ENCODE measurements at places on chromosomes 11 and 22.

- no peak overlapping the region for H3K4me3 ChIP-seq
- no peak overlapping the region for H3K27ac ChIP-seq
- DNase-seq, result no peak
- no peaks in the 10 kb centered on the region for H3K36me3 ChIP-seq
Measured at GRCh38 chr11:119427279-119427678, 4.3 kb upstream of the THY1 start.

GRCh38 chr22:35612903-35613302 lies 4.2 kb downstream of the MB start:
- H3K27ac ChIP-seq, result no peak overlapping the region
- no peaks in the 10 kb centered on the region for H3K27me3 ChIP-seq
- no peak overlapping the region for H3K4me3 ChIP-seq
- no peak for DNase-seq
- H3K4me1 ChIP-seq, result no peaks in the 10 kb centered on the region

GRCh38 chr11:12761029-12761428 lies 86.8 kb downstream of the TEAD1 start:
- no peak overlapping the region for H3K4me3 ChIP-seq
- H3K27me3 ChIP-seq, result no peaks in the 10 kb centered on the region
- peak overlapping the region; percentile 46 for H3K27ac ChIP-seq
- H3K36me3 ChIP-seq, result peaks cover 25% of the 10 kb centered on the region
- DNase-seq, result no peak

GRCh38 chr11:13358596-13359270 lies 81.1 kb downstream of the BMAL1 start:
- H3K4me1 ChIP-seq, result no peaks in the 10 kb centered on the region
- peaks cover 56% of the 10 kb centered on the region for H3K36me3 ChIP-seq
- no peak overlapping the region for H3K27ac ChIP-seq

GRCh38 chr22:36953239-36954080 lies 40.0 kb downstream of the CSF2RB start:
- no peaks in the 10 kb centered on the region for H3K27me3 ChIP-seq
- H3K36me3 ChIP-seq, result no peaks in the 10 kb centered on the region
- H3K4me1 ChIP-seq, result no peaks in the 10 kb centered on the region
- no peak overlapping the region for H3K4me3 ChIP-seq
- DNase-seq, result no peak

- H3K27me3 ChIP-seq, result no peaks in the 10 kb centered on the region
- peaks cover 19% of the 10 kb centered on the region for H3K36me3 ChIP-seq
- no peaks in the 10 kb centered on the region for H3K4me1 ChIP-seq
- no peak overlapping the region for H3K27ac ChIP-seq
- H3K4me3 ChIP-seq, result no peak overlapping the region
Measured at GRCh38 chr11:9808943-9809342, 145.1 kb downstream of the SWAP70 start.

DNA sequence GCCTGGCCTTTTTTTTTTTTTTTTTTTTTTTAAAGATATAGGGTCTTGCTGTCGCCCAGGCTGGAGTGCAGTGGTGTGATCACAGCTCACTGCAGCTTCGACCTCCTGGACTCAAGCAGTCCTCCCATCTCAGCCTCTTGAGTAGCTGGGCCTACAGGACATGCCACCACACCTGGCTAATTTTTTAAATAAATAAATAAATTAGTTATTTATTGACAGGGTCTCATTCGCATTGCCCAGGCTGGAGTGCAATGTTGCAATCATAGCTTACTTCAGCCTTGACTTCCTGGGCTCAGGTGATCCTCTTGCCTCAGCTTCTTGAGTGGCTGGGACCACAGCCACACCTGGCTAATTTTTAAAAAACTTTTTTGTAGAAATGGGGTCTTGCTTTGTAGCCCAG lies 10.5 kb downstream of the AP2A2 start:
- H3K27ac ChIP-seq, result no peak overlapping the region
- peaks cover 7% of the 10 kb centered on the region for H3K36me3 ChIP-seq
- no peaks in the 10 kb centered on the region for H3K27me3 ChIP-seq
- peaks cover 9% of the 10 kb centered on the region for H3K4me1 ChIP-seq

DNA sequence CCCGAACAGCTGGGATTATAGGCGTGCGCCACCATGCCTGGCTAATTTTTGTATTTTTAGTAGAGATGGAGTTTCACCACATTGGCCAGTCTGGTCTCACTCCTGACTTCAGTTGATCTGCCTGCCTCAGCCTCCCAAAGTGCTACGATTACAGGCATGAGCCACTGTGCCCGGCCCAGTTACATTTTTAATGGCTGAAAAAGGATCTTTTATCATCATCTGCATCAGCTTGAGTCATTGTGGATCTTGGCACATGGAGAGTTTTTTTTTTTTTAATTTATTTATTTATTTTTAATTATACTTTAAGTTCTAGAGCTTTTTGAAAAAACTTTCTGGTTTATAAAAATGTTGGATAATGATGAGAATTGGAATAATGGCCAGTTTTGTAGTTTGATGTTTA lies 8.6 kb downstream of the IGHMBP2 start:
- no peaks in the 10 kb centered on the region for H3K4me1 ChIP-seq
- DNase-seq, result no peak
- peaks cover 61% of the 10 kb centered on the region for H3K36me3 ChIP-seq
- H3K27ac ChIP-seq, result no peak overlapping the region
- no peak overlapping the region for H3K4me3 ChIP-seq

DNA sequence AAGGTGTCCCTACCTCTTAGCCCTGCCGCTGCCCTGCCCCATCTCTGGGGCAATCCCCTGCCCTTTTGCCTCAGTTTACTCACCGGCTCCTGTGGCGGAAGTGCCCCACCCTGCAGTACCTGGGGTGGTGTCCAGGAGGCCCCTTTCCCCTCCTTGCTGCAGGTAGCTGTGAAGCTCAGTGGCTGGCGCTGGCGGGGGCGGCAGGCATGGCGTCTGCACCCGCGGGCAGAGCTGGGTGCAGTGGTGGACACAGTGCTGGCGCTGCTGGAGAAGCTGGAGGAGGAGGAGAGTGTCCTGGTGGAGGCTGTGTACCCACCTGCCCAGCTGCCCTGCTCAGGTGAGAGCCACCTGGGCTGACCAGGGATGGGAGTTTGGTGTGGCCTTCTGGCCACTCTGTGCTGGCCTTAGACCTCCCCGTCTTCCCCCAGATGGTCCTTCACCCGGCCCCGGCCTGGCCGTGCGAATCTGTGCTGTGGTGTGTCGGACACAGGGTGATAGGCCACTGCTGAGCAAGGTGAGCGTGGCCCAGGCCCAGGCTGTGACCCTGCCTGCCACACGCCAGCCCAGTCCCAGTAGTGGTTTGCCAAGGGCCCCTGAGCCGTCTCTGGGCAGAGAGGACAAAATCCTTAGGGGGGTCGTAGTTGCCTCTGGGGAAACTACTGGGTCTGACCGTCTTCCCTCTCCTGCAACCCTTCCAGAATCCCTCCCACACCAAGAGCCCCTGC lies 4.0 kb downstream of the CARNS1 start:
- no peak overlapping the region for H3K4me3 ChIP-seq
- peaks cover 3% of the 10 kb centered on the region for H3K4me1 ChIP-seq
- DNase-seq, result no peak
- H3K36me3 ChIP-seq, result no peaks in the 10 kb centered on the region

DNA sequence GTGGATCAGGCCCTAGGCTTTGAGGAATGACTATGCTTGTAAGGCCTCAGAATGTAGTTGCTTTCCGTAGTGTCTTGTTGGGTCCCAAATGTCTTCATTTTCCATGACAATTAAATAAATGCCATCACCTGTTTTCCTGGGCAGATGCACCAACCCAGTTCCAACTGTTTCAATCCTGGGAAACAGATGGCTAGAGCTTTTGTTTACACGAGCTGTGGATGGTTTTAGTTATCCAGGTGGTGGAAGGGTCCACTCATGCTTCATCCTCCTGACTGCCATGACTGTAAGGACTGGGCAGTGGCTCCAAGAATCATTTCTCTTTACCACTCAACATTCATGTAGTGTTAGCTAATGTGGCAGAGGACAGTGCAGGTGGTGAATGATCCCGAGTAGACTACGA lies 8.6 kb downstream of the RCN1 start:
- no peaks in the 10 kb centered on the region for H3K27me3 ChIP-seq
- no peak for DNase-seq
- no peak overlapping the region for H3K27ac ChIP-seq
- peaks cover 60% of the 10 kb centered on the region for H3K36me3 ChIP-seq

DNA sequence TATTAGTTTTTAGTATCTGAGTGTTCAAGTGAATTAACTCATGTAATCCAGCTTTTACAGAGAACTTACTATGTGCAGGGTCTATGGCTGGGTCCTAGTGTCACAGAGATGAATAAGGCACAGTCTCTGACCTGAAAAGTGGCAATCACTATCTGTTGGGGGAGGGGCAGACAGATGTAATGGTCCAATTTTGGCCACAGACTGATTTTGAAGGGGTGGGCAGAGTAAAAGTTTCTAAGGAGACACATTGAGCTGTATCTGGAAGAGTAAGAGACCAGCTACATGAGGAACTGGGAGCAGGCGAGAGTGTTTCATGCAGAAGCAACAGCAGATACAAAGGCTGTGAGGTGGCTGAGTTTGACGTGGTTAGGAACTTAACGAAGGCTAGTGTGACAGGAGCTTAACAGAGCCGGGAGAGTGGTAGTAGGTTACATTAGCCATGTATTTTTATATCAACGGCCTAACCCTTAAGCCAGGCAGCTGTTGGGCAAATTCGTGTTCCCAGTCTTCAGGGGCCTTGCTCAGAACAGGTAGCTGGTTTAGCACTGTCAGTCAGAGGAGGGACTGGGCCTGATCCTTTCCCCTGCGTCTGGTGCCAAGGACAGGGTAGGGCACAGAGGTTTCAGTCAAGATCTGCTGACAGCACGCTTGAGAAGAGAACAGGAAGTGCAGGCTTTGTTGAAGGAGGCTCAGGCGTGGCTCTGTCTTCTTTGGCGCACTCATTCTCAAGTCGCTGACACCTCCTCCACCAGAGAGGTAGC lies 1.4 kb upstream of the STIM1 start:
- H3K36me3 ChIP-seq, result no peaks in the 10 kb centered on the region
- no peaks in the 10 kb centered on the region for H3K27me3 ChIP-seq
- H3K4me3 ChIP-seq, result no peak overlapping the region
- H3K4me1 ChIP-seq, result no peaks in the 10 kb centered on the region

DNA sequence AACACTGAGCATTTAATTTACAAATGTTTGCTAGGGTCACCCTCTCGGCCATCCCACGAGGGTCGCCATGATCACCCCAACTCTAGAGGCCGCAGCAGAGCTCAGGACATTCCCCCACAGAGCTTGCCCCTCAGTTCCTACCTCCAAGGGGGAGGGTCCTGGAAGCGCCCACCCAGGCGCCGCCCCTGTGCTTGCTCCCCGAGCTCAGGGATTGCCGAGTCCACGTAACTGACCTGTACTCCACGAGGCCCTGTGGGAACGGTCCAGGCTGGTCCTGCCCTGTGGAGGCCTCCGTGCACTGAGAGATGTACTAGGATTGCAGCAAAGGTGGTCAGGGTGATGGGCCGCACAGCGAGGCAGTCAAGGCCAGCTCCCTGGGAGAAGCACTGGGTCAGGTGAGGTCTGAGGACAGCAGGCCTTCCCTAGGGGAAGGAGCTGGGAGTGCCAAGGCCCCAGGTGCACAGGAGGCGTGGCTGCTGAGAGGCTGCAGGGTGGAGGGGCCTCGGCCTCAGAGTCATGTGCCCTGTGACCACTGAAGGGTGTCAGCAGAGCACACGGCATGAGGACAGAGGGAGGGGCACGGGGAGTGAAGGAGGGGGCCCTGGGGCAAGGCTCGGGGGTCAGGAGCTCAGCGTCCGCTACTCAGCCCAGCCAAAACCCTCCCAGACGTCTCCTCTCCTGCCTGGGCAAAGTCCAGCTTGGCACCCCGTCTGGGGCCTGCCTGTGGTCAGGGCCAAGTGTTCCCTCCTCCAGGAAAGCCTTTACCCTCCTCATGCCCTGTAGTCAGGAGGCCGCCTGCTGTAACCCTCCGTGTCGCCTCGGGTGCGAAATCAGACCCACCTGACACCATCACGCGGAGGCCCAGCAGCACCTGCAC lies 2.4 kb upstream of the MIOX start:
- no peak for DNase-seq
- no peak overlapping the region for H3K4me3 ChIP-seq
- H3K27ac ChIP-seq, result no peak overlapping the region
- H3K36me3 ChIP-seq, result no peaks in the 10 kb centered on the region

GRCh38 chr11:98828986-98829708 lies 191.6 kb upstream of the CNTN5 start:
- no peak for DNase-seq
- no peak overlapping the region for H3K4me3 ChIP-seq
- no peak overlapping the region for H3K27ac ChIP-seq
- no peaks in the 10 kb centered on the region for H3K4me1 ChIP-seq

DNA sequence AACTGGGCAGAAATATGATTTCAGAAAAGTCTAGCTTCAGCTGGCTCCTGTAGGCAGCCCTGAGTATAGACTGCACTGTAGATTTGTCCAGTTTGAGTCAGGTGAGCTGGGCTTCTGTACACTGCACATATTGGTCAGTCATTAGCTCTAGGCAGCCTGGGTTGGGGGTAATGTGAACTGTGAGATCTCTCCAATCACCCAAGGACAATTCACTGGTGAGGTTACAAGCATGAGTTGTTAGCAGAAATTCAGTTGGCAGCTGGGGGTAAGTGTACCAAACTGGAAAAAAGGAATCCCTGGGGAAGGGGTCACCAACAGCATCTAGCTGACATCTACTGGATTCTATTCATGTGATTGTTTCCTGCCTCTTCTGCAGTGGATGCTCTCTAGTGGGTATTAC lies 39.7 kb downstream of the MRGPRX2 start:
- DNase-seq, result no peak
- H3K36me3 ChIP-seq, result no peaks in the 10 kb centered on the region
- H3K4me1 ChIP-seq, result no peaks in the 10 kb centered on the region
- H3K27ac ChIP-seq, result no peak overlapping the region
- peaks cover 4% of the 10 kb centered on the region for H3K27me3 ChIP-seq
- H3K4me3 ChIP-seq, result no peak overlapping the region

- DNase-seq, result no peak
- peaks cover 49% of the 10 kb centered on the region for H3K36me3 ChIP-seq
- H3K27ac ChIP-seq, result peak overlapping the region; percentile 71
Measured at GRCh38 chr11:33160587-33160986, 693 bp downstream of the CSTF3 start.

- H3K4me3 ChIP-seq, result no peak overlapping the region
- H3K27ac ChIP-seq, result no peak overlapping the region
- no peaks in the 10 kb centered on the region for H3K36me3 ChIP-seq
- H3K4me1 ChIP-seq, result no peaks in the 10 kb centered on the region
- no peaks in the 10 kb centered on the region for H3K27me3 ChIP-seq
- peak; percentile 57 for DNase-seq
Measured at GRCh38 chr11:2579315-2580060, 120.3 kb downstream of the KCNQ1OT1 start.

All from RWPE2 (cell line).